ENCODE measurements at places on chromosomes 6 and 20. TPM values are rescaled to one million over a fixed set of nuclear protein-coding genes. Genes with fewer than 3 reads are reported as not detected.

The GHRH gene
- not detected for total RNA-seq

The RNF146 gene
- total RNA-seq: 16.1 TPM

The ENPP1 gene
- total RNA-seq: 6.6 TPM

The FAM184A gene
- total RNA-seq: 0.17 TPM

The WFDC2 gene
- not detected for total RNA-seq

The TSBP1 gene
- total RNA-seq: not detected

The RFX6 gene
- total RNA-seq: not detected

The BPIFB4 gene
- total RNA-seq: not detected

The CD24 gene
- total RNA-seq: 0.17 TPM

The RBM24 gene
- 3.1 TPM for total RNA-seq

The SIGLEC1 gene
- not detected for total RNA-seq

The MYL9 gene
- 54.1 TPM for total RNA-seq

Data from bronchus fibroblast of lung (primary cell).